ENCODE measurements at places on chromosomes 11 and 22. TPM values are rescaled to one million over a fixed set of nuclear protein-coding genes. Genes with fewer than 3 reads are reported as not detected.
A peak's percentile ranks its signal among the peaks of the same experiment; 100 is the strongest.

- H3K27ac ChIP-seq = no peak overlapping the region
- no peak overlapping the region for H3K4me3 ChIP-seq
- no peaks in the 10 kb centered on the region for H3K27me3 ChIP-seq
- no peaks in the 10 kb centered on the region for H3K4me1 ChIP-seq
- DNase-seq = no peak
- H3K36me3 ChIP-seq = no peaks in the 10 kb centered on the region
Observed at GRCh38 chr11:112637876-112638275, 323.3 kb upstream of the NCAM1 start.

- no peak overlapping the region for H3K27ac ChIP-seq
- H3K36me3 ChIP-seq = no peaks in the 10 kb centered on the region
- H3K4me3 ChIP-seq = no peak overlapping the region
- H3K27me3 ChIP-seq = no peaks in the 10 kb centered on the region
Observed at GRCh38 chr11:86355256-86355655, 19.4 kb upstream of the CCDC81 start.

- H3K4me3 ChIP-seq = peak overlapping the region; percentile 88
- H3K4me1 ChIP-seq = peaks cover 36% of the 10 kb centered on the region
- no peaks in the 10 kb centered on the region for H3K27me3 ChIP-seq
- peaks cover 52% of the 10 kb centered on the region for H3K36me3 ChIP-seq
Observed at GRCh38 chr22:36386900-36387708, 663 bp downstream of the MYH9 start.

Gene CDC45
- total RNA-seq = 59.6 TPM

DNA sequence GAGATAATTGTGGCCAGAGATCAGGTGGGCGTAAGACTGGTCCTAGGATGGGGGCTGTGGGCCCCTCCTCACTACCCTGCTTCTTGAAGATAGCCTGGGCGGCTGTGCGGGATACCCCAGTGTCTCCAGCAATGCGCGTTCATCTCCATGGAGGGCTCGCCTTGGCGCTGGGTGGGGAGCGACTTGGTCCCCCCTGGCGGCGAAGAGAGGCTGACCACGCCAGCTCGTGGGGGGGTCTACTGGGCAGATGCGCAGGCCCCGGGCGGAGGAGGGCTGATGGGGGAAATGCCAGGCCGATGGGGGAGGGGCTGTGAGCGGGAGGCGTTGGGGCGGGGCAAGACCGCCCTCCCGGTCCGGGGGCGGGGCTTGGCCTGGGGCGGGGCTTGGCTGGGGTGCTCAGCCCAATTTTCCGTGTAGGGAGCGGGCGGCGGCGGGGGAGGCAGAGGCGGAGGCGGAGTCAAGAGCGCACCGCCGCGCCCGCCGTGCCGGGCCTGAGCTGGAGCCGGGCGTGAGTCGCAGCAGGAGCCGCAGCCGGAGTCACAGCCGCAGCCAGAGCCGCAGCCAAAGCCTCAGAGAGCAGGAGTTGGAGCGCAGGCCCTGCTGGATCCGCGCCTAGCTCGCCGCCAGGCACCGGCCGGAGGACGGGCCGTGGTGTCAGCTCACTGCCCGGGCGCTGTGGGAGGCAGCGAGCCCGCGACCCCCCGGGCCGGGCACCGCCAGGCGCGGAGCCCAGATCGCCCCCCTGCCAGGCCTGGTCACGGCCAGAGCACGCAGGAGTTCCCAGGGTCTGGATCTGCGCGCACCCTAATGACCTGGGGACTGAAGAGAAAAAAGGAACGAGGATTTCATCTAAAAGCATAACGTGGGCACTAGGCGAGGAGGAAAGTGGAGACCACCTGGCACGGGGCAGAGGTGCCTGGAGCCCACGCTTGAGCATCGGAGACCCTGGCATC lies at the start of gene SLC35E4:
TSS of gene SLC35E4 (plus strand) at position 509 of the 953 bp plus-strand sequence. CDS start 670 bp downstream, outside the sequence.
- peaks cover 3% of the 10 kb centered on the region for H3K36me3 ChIP-seq
- H3K4me1 ChIP-seq = peaks cover 27% of the 10 kb centered on the region

DNA sequence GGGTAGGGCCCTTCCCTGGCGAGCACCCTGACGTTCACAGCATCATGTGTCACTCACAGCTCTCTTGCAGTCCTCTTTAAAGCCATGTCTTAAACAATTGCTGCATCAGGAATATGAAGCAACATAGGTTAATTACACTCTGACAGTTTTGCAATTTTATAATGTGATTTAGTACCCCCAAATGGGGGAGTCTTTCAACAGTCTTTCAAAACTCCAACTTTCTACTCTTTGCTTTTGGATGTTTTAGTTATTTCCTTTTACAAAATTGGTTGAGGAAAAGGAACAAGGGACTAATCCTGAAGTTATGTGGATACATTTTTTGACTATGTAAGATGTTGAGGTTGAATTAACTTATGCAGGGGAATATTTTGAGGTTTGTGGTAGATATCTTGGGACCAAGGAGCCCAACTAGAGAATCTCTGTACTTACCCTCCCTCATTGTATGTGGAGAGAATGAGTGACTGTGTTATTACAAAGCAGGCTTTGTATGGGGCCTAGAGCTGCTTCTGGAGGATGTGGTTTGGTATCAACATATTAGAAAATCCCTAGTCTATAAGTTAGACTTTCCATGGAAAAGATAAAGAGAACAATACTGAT lies at the start of gene MMP8:
TSS of gene MMP8 (minus strand) at position 51 of the 597 bp plus-strand sequence. CDS start 99 bp downstream, outside the sequence.
- H3K4me3 ChIP-seq = no peak within 1 kb of the TSS
- no peaks in the 10 kb centered on the region for H3K36me3 ChIP-seq
- H3K27me3 ChIP-seq = no peaks in the 10 kb centered on the region
- H3K27ac ChIP-seq = no peak within 1 kb of the TSS
- H3K4me1 ChIP-seq = no peaks in the 10 kb centered on the region
- DNase-seq = no peak

DNA sequence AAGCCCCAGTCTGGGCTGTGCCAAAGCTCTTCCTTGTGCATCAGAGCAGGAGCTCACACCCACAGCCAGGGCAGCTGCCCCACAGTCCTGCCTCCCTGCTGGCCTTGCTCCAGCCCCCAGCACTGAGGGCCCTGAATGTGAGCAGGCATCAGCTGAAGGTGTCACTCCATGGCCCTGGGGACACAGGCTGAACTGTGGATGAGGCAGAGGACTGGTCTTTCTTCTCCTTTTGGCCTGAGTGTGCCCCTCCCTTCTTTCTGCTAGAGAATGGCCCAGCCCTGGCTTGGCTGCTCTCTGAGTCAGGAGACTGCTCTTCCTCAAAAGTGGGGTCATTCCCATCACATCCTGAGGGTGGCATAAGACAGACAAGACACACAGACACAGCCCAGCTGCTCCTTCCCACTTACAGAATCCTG lies 16.2 kb downstream of the OTOG start:
- no peak for DNase-seq
- H3K27ac ChIP-seq = no peak overlapping the region
- H3K4me3 ChIP-seq = no peak overlapping the region
- no peaks in the 10 kb centered on the region for H3K4me1 ChIP-seq
- H3K36me3 ChIP-seq = no peaks in the 10 kb centered on the region
- H3K27me3 ChIP-seq = peaks cover 12% of the 10 kb centered on the region
